ENCODE measurements at places on chromosomes 1 and 21.

GRCh38 chr1:203098445-203098844 is 12.6 kb upstream of the MYOG start:
- H3K4me1 ChIP-seq, result peaks cover 13% of the 10 kb centered on the region

- DNase-seq, result no peak
- peaks cover 4% of the 10 kb centered on the region for H3K27me3 ChIP-seq
- no peak overlapping the region for H3K27ac ChIP-seq
- H3K4me3 ChIP-seq, result no peak overlapping the region
- peaks cover 20% of the 10 kb centered on the region for H3K4me1 ChIP-seq
- H3K36me3 ChIP-seq, result no peaks in the 10 kb centered on the region
These were observed 247.0 kb upstream of the LYPLAL1 start for GRCh38 chr1:218926631-218927030.

GRCh38 chr1:186183219-186183618 is 191.8 kb downstream of the TPR start:
- H3K27ac ChIP-seq, result no peak overlapping the region
- peaks cover 1% of the 10 kb centered on the region for H3K36me3 ChIP-seq
- DNase-seq, result no peak

- DNase-seq, result no peak
- no peaks in the 10 kb centered on the region for H3K27me3 ChIP-seq
- H3K36me3 ChIP-seq, result peaks cover 8% of the 10 kb centered on the region
- no peak overlapping the region for H3K4me3 ChIP-seq
- H3K4me1 ChIP-seq, result peaks cover 7% of the 10 kb centered on the region
These were observed 37.1 kb upstream of the CLSTN1 start for GRCh38 chr1:9860887-9861286.

- no peaks in the 10 kb centered on the region for H3K27me3 ChIP-seq
- H3K36me3 ChIP-seq, result no peaks in the 10 kb centered on the region
- no peak overlapping the region for H3K4me3 ChIP-seq
- H3K4me1 ChIP-seq, result peaks cover 18% of the 10 kb centered on the region
These were observed 662.8 kb downstream of the PTPRC start for GRCh38 chr1:199301472-199302217.

- H3K4me1 ChIP-seq, result no peaks in the 10 kb centered on the region
- H3K36me3 ChIP-seq, result no peaks in the 10 kb centered on the region
- no peak for DNase-seq
- H3K27me3 ChIP-seq, result peaks cover 11% of the 10 kb centered on the region
These were observed 15.9 kb upstream of the SMAP2 start for GRCh38 chr1:40357625-40358024.

- no peaks in the 10 kb centered on the region for H3K4me1 ChIP-seq
- H3K27me3 ChIP-seq, result no peaks in the 10 kb centered on the region
- no peak overlapping the region for H3K4me3 ChIP-seq
- no peak overlapping the region for H3K27ac ChIP-seq
These were observed 744.1 kb upstream of the CHRM3 start for GRCh38 chr1:238642231-238642630.

DNA sequence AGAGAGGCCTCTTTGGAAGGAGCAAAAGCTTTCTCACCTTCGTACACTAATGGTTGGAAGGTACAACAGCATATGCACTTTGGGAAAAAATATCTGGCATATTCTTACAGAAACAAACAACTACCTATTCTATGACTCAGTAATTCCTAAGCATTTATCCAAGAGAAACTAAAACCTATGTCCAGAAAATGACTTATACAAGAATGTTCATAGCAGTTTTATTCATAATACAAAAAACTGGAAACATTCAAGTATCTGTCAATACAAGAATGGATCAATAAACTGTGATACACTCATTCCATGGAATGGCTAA is 8.2 kb downstream of the NBPF1 start:
- no peaks in the 10 kb centered on the region for H3K36me3 ChIP-seq
- H3K27ac ChIP-seq, result no peak overlapping the region
- H3K4me3 ChIP-seq, result no peak overlapping the region
- no peak for DNase-seq

- H3K36me3 ChIP-seq, result peaks cover 30% of the 10 kb centered on the region
- no peak for DNase-seq
- H3K4me1 ChIP-seq, result peaks cover 6% of the 10 kb centered on the region
- no peaks in the 10 kb centered on the region for H3K27me3 ChIP-seq
- H3K27ac ChIP-seq, result no peak overlapping the region
These were observed 54.4 kb downstream of the EPRS1 start for GRCh38 chr1:219991919-219992318.

GRCh38 chr1:203695116-203695515 is 68.5 kb downstream of the ATP2B4 start:
- no peaks in the 10 kb centered on the region for H3K27me3 ChIP-seq
- peaks cover 43% of the 10 kb centered on the region for H3K36me3 ChIP-seq
- DNase-seq, result no peak
- peak overlapping the region; percentile 71 for H3K27ac ChIP-seq
- H3K4me3 ChIP-seq, result no peak overlapping the region

DNA sequence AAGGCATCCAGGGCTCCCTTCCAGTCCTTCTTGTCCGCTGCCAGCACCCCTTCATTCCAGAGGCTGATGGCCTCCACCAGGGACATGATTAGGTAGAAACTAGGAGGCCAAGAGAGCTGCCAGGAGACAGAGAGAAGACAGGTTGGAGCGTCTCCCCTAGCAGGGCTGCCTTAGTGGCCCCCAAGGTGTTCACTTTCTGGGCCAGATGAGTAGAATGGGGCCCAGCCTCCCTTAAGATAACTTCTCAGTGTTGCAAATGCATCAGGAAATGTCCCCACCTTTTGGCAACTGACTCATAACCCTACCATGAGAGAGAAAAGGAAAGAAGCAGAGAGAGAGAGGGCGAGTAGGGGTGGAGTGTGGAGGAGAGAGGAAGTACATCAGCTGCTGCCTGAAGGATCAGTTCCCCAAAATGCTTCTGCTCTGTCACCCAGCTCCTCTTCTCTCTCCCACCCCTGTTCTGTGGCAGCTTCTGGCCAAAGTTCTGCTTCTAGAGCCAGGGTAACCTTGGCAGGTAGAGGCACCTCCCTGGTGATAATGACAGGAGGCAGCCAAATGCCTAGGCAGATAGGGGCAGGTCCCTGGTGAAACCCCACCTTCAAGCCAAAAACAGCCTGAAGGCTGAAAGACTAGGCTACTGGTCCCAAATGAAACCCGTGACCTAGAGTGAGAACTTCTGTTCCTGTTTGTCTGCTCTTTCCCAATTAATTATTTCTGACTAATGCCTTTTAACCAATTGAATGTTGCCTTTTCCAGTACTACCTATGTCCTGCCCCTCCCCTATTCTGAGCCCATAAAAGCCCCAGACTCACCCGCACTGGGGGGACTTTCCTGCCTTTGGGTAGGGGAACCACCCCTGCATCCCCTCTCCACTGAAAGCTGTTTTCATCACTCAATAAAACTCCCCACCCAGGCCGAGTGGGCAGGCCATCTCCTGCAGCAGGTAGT is at the start of gene NCF2:
TSS of gene NCF2 (minus strand) at position 216 of the 948 bp plus-strand sequence. CDS start at position 86, 130 bp downstream.
- H3K4me1 ChIP-seq, result peaks cover 13% of the 10 kb centered on the region
- H3K4me3 ChIP-seq, result peak within 1 kb of the TSS; percentile 3
- no peak for DNase-seq
- no peaks in the 10 kb centered on the region for H3K36me3 ChIP-seq
- H3K27ac ChIP-seq, result peak within 1 kb of the TSS; percentile 54

- DNase-seq, result no peak
- H3K27ac ChIP-seq, result peak overlapping the region; percentile 33
- peaks cover 32% of the 10 kb centered on the region for H3K4me1 ChIP-seq
- peaks cover 4% of the 10 kb centered on the region for H3K27me3 ChIP-seq
These were observed 144.7 kb upstream of the JUN start for GRCh38 chr1:58928514-58928913.

GRCh38 chr1:61107638-61108037 is 25.3 kb downstream of the NFIA start:
- H3K4me1 ChIP-seq, result peaks cover 30% of the 10 kb centered on the region
- H3K36me3 ChIP-seq, result peaks cover 4% of the 10 kb centered on the region
- H3K27ac ChIP-seq, result no peak overlapping the region
- no peak for DNase-seq
- H3K4me3 ChIP-seq, result no peak overlapping the region
- H3K27me3 ChIP-seq, result peaks cover 6% of the 10 kb centered on the region

DNA sequence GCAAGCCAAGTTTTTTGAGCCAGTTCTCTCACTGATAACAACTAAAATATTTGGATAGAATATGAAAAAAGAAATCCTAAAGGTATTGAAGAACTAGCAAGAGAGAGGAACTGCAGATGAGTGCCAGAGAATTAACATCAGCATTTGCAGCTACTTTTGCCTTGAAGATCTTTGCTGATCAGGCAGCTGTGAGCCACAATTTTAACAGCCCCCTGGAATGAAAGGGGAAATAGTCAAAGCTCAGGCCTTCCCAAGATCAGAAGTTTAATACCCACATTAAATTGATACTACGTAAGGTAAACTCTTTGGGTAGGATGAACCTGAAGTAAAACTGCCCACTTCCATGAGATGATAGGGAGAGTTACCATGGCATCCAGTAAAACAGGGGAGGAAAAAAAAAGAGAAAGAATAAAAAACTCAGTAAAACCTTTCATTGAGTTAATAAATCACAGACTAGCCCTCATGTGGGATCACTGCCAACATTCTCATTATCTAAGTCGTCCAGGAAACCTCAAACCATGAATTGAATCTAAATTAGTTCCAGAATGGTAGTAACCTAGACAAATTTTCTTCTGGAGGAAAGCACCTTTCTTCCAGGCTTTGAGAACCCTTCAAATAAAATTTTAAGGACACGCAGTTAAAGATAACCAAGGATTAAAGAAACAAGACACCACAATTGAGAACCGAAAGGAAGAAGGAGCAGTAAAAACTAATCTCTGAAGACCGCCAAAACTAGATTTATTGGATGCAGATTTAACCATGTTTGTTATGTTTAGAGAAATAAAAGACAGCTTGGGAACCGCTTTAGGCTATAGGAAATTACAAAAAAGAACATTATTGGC is 28.3 kb downstream of the SCP2 start:
- H3K27ac ChIP-seq, result peak overlapping the region; percentile 5
- H3K36me3 ChIP-seq, result peaks cover 12% of the 10 kb centered on the region
- DNase-seq, result no peak
- no peaks in the 10 kb centered on the region for H3K27me3 ChIP-seq

DNA sequence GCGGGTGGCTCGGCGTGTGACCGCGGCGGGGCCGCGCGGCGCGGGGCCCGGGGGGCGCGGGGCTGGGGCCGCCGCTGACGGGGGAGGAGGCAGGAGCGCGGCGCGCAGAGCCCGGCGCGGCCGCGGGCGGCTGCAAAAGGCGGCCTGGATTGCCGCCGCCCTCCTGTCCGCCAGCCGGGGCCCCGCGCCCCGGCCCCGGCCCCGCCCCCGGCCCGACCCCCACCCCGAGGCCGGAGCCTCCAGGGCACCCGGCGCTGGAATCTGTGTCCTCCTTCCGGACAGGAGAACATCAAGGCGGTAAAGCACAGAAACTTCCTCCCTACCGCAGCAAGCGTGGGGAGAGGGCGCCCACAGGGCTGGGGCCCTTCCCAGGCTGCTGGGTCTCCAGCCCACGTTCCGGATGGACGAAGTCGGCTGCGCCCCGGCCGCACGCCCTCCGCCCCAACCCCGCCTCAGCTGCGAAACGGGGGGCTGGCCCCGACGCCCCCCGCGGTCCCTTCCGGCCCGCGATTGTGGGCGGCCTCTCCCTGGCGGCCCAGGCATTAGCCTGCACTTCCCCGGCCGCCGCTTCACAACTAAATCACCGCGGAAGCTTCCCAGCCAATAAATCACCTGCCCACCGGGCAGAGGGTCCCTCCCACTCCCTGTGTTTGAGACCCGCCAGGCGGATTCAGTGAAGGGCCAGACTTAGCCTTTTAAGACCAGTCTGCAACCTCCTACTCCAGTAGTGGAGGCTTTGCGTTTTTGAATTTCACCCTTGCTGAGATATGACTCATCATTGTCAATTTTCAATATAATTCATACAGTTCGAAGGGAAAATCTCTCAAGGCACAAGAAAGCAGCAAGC is 106.0 kb downstream of the SLC45A1 start:
- peak overlapping the region; percentile 95 for H3K27ac ChIP-seq
- no peaks in the 10 kb centered on the region for H3K27me3 ChIP-seq
- H3K4me1 ChIP-seq, result peaks cover 17% of the 10 kb centered on the region
- DNase-seq, result peak; percentile 87

- no peak overlapping the region for H3K27ac ChIP-seq
- no peaks in the 10 kb centered on the region for H3K27me3 ChIP-seq
- H3K4me1 ChIP-seq, result peaks cover 27% of the 10 kb centered on the region
- H3K36me3 ChIP-seq, result peaks cover 17% of the 10 kb centered on the region
- no peak for DNase-seq
- H3K4me3 ChIP-seq, result no peak overlapping the region
These were observed 77.7 kb downstream of the CAMTA1 start for GRCh38 chr1:6862906-6863305.

DNA sequence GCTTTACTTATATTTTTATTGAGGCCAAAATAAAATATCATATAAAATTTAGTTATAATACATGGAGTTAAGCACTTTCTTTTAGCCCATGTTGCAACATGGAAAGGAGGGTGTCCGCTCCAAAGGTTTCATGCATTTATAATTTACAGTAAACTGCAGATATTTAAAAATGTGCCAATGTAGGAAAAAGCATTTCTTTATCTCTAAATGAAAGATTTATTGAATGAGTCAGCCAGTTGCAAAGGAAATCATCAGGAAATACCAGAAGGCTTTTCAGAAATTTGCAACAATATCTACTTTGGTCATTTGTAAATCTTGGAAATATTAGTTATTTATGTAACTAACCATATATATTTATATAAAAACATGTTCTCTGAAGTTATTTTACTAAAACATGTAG is 12.1 kb downstream of the ATP6V1G3 start:
- no peak for DNase-seq
- peaks cover 15% of the 10 kb centered on the region for H3K4me1 ChIP-seq
- H3K36me3 ChIP-seq, result no peaks in the 10 kb centered on the region
- no peaks in the 10 kb centered on the region for H3K27me3 ChIP-seq

- peak overlapping the region; percentile 45 for H3K4me3 ChIP-seq
- DNase-seq, result no peak
- H3K4me1 ChIP-seq, result peaks cover 34% of the 10 kb centered on the region
- no peaks in the 10 kb centered on the region for H3K36me3 ChIP-seq
- H3K27ac ChIP-seq, result peak overlapping the region; percentile 92
- H3K27me3 ChIP-seq, result no peaks in the 10 kb centered on the region
These were observed 82.2 kb downstream of the RIPK4 start for GRCh38 chr21:41684381-41685245.

DNA sequence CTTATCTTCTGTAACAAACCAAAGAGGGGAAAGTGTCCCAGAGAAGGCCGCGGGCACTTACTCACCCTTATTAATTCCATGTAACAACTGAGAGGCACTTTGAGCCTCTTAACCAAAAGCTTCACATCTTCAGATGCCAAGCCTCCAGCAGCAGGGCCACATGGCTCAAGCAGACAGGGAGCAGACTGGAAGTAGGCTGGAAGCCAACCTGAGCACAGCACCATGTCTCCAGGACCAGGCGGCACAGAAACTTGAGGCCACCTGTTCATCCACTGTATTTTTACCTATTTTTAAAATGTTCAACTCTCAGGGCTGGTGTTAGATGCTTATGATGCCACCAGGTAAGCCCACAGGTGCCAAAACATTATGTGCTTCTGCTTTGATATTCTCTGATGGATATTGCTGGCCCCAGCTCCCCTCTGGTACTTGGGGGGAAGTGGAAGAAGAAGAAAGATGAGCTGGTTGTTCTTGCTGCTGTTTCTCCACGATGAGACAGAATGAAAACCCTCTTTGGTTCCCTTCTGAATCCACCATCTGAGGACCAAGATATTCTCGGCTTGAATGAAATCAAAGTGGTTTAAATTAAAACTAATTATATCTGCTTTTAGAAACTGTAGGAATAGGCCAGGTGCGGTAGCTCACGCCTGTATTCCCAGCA is 30.6 kb upstream of the SDE2 start:
- H3K4me1 ChIP-seq, result peaks cover 8% of the 10 kb centered on the region
- H3K4me3 ChIP-seq, result no peak overlapping the region
- H3K27me3 ChIP-seq, result no peaks in the 10 kb centered on the region

GRCh38 chr1:29690156-29690555 is 453.8 kb downstream of the PTPRU start:
- no peaks in the 10 kb centered on the region for H3K36me3 ChIP-seq
- DNase-seq, result peak; percentile 54
- no peak overlapping the region for H3K27ac ChIP-seq
- H3K4me3 ChIP-seq, result no peak overlapping the region
